ENCODE measurements at places on chromosomes 6 and 20. TPM values are rescaled to one million over a fixed set of nuclear protein-coding genes. Genes with fewer than 3 reads are reported as not detected.

DNA sequence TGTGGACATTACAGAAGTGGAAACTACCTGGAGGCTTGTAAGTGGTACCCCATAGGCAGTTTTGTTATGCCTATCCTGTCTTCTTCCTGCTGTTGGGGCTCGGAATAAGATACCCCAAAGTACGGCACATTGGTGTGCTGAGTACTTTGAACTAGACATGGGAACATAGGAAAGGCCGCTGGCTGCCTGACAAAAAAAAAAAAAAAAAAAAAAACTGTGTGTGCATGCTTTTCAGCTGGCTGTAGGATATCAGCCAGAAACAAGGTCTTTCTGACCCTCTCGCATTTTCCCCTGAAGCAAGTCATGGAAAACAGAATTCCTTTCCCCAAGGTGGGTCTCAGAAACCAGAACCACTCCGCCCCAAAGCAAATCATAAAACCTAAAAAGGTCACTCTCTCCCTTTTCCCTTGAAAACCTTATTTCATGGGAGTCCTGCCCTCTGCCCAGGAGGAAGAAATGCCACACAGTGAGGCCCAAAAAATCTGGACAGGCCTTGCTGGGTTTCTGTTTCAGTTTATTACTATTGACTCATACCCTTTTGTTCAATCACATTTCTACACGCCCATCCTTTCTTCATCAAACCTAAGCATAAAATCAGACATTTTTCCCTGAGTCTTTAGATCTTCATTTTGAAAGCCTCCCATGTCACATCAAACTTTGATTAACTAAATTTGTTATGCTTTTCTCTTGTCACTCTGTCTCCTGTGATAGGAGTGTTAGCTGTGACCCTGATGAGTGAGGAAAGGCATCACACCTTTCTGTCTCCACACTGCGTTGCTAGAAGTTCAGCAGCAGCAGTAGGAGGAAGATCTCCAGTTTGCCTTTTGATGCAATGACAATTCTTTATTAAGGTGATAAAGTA is 17.2 kb downstream of the SLC2A12 start:
- DNase-seq, result no peak

DNA sequence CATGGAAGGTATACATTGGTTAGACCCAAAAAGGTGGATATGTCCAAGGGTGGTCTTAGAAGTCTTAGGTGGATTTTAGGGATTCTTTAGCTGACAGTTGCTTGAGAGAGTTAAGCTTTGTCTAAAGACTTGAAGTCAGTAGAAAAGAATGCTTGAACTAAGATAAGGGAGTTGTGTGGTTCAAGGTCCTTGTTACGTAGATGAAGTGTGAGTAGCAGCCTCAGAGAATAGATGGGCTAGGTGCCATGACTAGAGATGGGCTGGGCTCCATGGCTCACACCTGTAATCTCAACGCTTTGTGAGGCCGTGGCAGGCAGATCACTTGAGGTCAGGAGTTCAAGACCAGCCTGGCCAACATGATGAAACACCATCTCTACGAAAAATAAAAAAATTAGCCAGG is 1.7 kb downstream of the SHLD1 start:
- DNase-seq, result no peak

GRCh38 chr20:49825521-49826033 is 12.9 kb downstream of the SLC9A8 start:
- DNase-seq, result no peak

Gene TCF15
- total RNA-seq, result not detected

DNA sequence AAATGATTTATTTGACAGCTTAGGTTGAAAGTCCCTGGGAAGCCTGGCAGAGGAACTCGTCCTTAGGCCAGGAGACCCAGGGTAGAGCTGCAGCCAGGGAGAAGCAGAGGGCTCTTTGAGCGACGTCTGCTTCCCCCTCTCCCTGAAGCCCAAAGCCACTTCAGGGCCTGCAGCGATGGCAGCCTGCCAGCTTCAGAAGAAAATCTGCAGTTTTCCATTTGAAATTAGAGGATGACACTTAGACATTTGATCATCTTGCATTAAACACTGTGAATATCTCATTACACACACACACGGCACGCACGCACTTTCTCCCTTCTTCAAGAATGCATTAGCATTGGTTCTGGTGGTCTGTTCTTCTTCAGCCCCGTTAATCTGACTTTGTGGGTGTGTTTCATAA is 96.5 kb downstream of the PLEKHG1 start:
- DNase-seq, result no peak

DNA sequence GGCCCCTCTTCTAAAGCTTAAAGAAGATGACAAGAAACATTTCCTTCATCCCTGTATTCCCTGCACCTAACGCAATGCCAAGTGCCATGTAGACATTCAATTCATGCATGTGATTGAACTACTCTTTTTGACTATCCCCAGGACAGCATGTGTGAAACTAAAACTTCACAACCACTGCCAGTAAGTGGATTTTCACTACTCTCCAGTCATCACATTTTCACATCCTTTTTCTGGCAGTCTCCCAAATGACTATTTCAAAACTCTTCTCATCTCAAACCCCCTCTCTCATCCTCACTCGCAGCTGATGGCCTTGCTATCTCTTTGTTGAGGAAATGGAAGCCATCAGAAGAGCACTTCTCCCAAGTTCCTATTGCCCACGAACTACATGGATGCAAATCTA is 122.6 kb downstream of the OPRM1 start:
- DNase-seq, result no peak

GRCh38 chr20:17655865-17656479 is 26.1 kb downstream of the RRBP1 start:
- DNase-seq, result peak; percentile 22

- DNase-seq, result no peak
These were observed 297.7 kb upstream of the MANEA start for GRCh38 chr6:95279616-95280015.

GRCh38 chr6:84967389-84967788 is 203.0 kb upstream of the TBX18 start:
- DNase-seq, result no peak

Gene DNMT3B
- total RNA-seq, result 2.9 TPM

- DNase-seq, result peak; percentile 76
These were observed 53.5 kb upstream of the BTN3A2 start for GRCh38 chr6:26311385-26312095.

Gene DNAAF9
- 1.4 TPM for total RNA-seq

DNA sequence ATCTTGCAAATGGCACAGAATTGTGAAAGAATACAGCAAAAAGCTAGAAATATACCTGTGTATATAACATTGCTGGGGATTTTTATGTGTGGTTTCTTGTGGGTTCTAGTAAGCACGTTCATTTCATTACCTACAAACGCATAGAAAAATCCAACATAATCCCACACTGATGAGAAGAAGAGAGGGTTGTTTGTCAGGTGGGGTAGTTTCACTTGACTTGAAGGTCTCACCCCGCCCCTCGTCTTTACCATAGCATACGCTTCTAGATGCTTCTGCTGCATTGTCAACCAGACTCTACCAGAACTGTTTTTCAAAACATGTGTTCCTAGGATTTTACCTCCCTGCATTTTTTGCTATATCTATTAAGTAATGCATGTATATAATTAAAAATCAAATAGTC is 284.1 kb upstream of the TAB2 start:
- peak; percentile 61 for DNase-seq

- no peak for DNase-seq
These were observed 8.5 kb upstream of the FABP7 start for GRCh38 chr6:122770835-122771601.

DNA sequence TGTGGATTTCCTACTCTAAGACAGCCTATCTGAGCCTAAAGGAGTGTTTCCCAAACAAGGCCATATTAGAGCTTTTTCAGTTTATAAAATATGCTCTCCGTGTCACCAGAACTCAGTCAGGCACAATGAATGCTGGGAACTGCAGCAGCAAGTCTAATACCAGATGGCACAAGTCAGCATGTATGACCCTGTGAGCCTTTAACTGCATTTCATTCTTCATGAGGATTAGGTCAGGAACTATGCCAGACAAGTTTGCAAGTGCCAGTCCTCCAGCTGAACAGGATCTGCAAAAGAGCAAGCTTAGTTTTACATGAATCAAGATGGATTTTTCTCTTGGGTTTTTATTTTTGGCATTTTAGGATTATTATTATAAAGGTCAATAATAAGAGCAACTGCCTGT is 66.7 kb upstream of the SAMD5 start:
- no peak for DNase-seq

Gene ADGRB3
- total RNA-seq, result not detected

- no peak for DNase-seq
These were observed 81.5 kb downstream of the MYLK4 start for GRCh38 chr6:2669067-2669700.

DNA sequence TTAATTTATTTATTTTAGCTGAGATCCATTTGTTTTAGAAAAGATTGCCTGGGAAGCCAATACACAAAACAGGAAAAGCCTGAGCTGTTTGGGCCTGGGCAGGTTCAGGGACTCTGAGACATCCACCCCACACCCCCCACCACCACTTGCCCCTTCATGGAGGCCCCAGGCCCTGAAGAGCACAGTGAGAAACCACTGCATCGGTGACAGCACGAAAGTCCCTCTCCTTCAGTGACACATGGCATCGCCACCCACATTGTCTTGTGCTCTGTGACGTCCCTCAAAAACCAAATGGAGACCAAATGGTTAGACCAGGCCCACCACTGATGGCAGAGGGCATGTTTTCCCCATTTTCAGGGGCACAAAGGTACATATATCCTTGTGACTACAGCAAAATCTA is 106.4 kb downstream of the SYNDIG1 start:
- DNase-seq, result no peak

Gene ELOVL2
- not detected for total RNA-seq

GRCh38 chr20:25571240-25571639 is 14.1 kb downstream of the NINL start:
- no peak for DNase-seq

- DNase-seq, result no peak
These were observed 4.8 kb downstream of the BPIFA2 start for GRCh38 chr20:33172781-33173180.
